ENCODE measurements at places on chromosomes 4 and X.

DNA sequence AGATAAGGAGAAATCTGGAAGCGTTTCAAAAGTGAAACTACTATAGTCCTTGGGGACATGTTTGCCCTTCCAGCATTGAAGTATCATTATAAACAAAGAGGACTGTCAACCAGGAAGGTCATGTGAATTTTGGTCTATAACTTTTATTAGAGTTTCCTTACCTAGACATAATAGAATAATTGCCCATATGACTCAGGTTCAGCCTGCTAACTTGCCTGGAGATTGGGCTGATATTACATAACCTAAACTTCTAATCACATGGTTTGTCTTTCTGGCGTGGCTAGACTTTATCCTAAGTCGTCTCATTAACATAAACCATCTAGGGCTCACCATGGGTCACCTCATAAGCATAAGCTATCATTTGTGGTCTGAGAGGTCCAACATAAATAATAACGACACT is 775.9 kb downstream of the CENPC start:
- no peak for DNase-seq

- no peak for DNase-seq
Observed at GRCh38 chr4:184870718-184871117, 45.0 kb upstream of the ACSL1 start.

- no peak for DNase-seq
Observed at GRCh38 chr4:157196046-157196445, 24.5 kb upstream of the GRIA2 start.

- DNase-seq, result no peak
Observed at GRCh38 chr4:108902769-108903168, 139.9 kb upstream of the ETNPPL start.

GRCh38 chr4:143382596-143382995 is 45.9 kb downstream of the GAB1 start:
- no peak for DNase-seq

DNA sequence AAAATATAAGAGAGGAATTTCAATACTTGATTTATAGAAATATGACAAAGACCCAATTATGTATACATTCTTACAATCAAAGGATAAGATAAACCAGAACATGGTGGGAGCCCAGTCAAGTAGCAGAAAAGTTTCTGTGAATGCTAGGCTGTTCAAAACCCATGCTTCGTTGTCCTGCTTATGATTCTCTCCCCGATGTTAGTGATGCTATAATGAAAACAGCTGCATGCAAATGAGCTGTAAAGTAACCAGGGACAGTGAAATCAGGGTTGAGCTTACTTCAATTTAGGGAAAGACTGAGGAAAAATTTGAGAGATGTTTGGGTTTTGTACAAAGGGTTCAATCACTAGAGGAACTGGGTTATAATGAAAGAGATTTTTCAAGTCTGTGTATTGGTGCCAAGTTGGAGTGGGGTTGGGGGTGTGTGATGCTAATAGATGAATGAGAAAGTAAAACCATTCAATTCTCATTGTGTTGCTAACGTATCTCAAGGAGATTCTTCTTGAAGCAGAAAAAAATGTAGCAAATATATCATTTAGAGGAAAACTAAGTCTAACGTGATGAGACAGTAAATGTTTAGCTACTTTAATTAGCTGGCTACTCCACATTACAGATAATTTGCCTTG is 59.3 kb upstream of the PPP1R2C start:
- no peak for DNase-seq

DNA sequence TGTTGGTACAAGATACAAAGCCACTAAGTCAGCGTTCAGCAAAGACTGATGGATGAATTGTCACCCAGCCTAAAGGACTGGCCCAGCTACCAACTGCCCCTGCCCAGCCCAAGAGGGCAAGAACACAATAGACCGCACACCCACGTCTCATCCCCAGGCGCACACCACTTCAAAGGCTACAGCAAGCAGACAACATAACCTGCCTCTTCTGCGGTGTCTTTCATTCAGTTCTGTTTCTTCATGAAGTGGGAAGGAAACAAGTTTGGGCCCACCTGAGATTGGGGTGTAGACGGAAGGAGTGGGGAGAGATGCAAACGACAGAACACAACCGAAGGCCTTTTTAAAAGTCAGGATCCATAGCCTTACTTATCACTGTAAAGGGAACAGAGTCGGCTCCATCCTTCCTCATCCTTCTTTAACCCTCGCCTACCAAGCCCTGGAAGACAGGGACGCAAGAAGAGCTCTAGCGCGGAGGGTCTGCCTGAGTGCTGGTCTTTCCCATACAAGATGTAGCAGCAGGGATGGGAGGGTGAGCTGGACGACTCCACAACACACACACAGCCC is 691 bp downstream of the SCARB2 start:
- peak; percentile 51 for DNase-seq

DNA sequence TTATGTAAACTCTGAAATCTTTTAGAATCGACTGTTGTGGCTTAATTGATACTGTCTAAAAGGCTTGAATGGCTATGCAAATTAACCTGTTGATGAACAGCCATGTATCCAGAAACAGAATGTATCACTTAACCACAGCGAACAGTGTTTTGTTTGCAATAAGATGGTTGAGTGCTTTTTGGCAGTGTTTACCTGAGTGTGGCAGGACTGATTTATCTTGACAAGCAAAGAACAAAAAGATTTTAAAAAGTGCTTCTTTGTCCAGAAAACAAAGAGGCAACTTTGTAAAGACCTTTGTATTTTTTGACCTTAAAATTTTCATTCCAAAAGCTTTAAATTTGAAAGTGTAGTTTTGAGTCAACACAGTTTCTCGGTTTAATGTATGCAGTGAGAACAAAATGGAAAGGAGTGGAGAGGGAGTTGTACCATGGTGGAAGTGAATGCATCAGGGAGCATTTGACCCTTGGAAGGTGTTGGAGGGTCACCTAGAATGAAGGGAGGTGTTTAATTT is 18.0 kb downstream of the ARHGAP10 start:
- no peak for DNase-seq

Measured in CD4-positive, alpha-beta T cell treated with Interleukin-6 at 100 ng/mL for 8 hours (primary cell).